HFFc6 (cell line): ENCODE measurements at places on chromosomes 7 and 10. TPM values are rescaled to one million over a fixed set of nuclear protein-coding genes. Genes with fewer than 3 reads are reported as not detected.

The BAMBI gene
- 1.8 to 2.6 TPM (median 2.3 TPM) in 3 replicates for total RNA-seq

The WEE2 gene
- total RNA-seq = not detected in 3 replicates

The ACHE gene
- total RNA-seq = 0.15 to 0.21 TPM in 2 of 3 replicates, not detected in the other

The PIP4K2A gene
- total RNA-seq = 50.1 to 59.2 TPM (median 55.6 TPM) in 3 replicates

The CYP2C19 gene
- total RNA-seq = not detected in 3 replicates

The PARD3 gene
- total RNA-seq = 22.6 to 27.5 TPM (median 23.3 TPM) in 3 replicates

The RBP3 gene
- total RNA-seq = not detected in 3 replicates

The EBLN1 gene
- not detected in 3 replicates for total RNA-seq

The GALNT17 gene
- not detected in 3 replicates for total RNA-seq

The JMJD1C gene
- 30.2 and 36.4 TPM in 2 replicates for total RNA-seq

The LEP gene
- total RNA-seq = not detected in 3 replicates

The ZNF32 gene
- 15.2 to 20.2 TPM (median 19.3 TPM) in 3 replicates for total RNA-seq

The FLNC gene
- total RNA-seq = 486 to 504 TPM (median 496 TPM) in 3 replicates

The RELN gene
- total RNA-seq = 0.02 to 0.20 TPM (median 0.03 TPM) in 3 replicates

The VWDE gene
- not detected in 2 replicates for total RNA-seq

The PRPS1L1 gene
- total RNA-seq = not detected in 3 replicates

The SLC26A3 gene
- not detected in 3 replicates for total RNA-seq

The SPDYE11 gene
- not detected in 3 replicates for total RNA-seq

The ANKRD30A gene
- not detected in 3 replicates for total RNA-seq

The LLCFC1 gene
- total RNA-seq = not detected in 2 replicates

The TRPV5 gene
- not detected in 2 replicates for total RNA-seq

The NODAL gene
- total RNA-seq = not detected in 3 replicates

The HMX3 gene
- total RNA-seq = not detected in 3 replicates

The NEUROD6 gene
- total RNA-seq = not detected in 3 replicates

The FIGNL1 gene
- 9.6 to 13.3 TPM (median 13.2 TPM) in 3 replicates for total RNA-seq

The SUN3 gene
- total RNA-seq = 2.5 TPM in 1 of 3 replicates, not detected in the others

The KCNIP2 gene
- total RNA-seq = 0.28 to 1.6 TPM (median 0.46 TPM) in 3 replicates

The WIPF3 gene
- total RNA-seq = not detected in 3 replicates

The SNCG gene
- total RNA-seq = 2.4 to 3.0 TPM (median 2.6 TPM) in 3 replicates

The BLOC1S2 gene
- total RNA-seq = 50.2 to 55.0 TPM (median 54.6 TPM) in 3 replicates

The PNLIPRP3 gene
- not detected in 3 replicates for total RNA-seq

The HTR7 gene
- total RNA-seq = 0.21 to 0.50 TPM (median 0.35 TPM) in 3 replicates
